ENCODE measurements at places on chromosomes 12 and 14.

DNA sequence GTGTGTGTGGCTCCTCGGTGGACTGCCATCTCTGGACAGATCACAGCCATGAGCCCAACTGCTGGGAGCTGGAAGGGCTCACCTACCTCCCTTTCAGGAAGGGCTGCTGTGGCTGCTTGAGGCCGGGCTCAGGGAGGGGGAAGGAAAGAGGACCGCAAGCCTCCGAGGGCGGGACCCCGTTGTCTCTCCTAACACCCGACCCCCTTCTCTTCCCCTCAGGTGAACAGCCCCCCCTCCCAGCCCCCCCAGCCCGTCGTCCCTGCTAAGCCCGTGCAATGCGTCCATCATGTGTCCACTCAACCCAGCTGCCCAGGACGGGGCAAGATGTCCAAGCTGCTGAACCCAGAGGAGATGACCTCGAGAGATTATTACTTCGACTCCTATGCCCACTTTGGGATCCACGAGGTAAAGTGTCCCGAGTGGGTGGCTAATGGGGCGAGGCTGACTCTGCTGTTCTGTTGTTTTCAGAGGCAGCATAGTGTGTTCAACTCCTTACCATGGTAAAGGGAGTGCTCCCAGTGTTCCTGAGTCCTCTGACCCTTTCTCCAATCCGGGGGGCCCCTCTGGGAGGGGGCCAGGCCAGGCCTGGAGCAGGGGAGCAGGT is 49.5 kb downstream of the PRMT8 start:
- no peak for DNase-seq

GRCh38 chr14:92400579-92401444 is 77.8 kb downstream of the SLC24A4 start:
- peak; percentile 84 for DNase-seq

GRCh38 chr12:184811-185575 is 29.0 kb downstream of the SLC6A12 start:
- DNase-seq = no peak

GRCh38 chr12:60014436-60014835 is 418.6 kb downstream of the SLC16A7 start:
- DNase-seq = no peak

DNA sequence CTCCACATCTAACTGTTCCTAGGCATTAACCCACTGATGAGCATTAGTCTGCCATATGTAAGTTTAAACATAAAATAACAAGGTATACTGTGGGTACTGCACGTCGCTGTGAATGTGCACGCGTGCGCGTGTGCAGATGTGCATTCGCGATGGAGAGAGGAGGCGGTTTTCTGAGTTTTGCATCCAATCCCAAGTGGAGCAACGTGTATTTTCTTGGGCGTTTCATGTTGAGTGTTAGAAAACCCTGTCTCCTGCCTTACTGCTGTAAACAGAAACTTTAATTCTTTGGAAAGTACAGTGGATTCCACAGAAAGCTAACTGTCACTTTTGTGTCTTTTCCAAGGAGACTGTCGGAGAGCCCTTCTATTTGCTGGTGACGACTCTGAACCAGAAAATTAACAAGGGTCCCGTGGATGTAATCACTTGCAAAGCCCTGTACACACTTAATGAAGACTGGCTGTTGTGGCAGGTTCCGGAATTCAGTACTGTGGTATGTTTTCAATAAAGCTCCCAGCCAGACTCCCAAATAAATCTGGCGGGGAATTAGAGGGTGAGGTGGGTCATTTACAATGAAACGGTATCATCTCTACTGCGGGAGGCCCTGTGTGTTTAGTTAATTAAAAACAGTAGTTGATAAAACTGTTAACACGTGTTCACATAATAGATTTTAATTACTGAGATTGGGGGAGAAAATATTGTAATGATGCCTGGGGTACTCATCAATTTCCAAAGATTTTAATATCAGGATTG is 116.5 kb downstream of the PLXNC1 start:
- DNase-seq = no peak

GRCh38 chr14:32896979-32897697 is 41.5 kb upstream of the NPAS3 start:
- peak; percentile 86 for DNase-seq

DNA sequence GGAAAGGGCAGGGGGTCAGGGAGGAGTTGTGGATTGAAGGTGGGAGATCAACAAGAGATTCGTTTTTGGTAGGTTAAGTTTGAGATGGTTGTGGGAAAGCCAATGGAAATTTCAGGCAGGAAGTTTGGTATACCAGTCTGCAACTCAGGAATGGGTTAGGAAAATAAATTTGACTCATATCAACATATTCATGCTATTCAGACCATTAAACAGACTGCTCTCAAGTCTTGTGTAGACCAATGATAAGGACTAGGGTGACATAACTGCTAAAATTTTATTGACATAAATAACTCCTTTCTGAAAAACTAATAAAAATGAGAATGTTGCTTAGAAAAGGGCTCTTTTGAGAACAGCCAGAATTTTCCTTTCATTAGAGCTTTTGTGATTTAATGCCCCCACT is 60.0 kb downstream of the PLEKHA5 start:
- DNase-seq = no peak

- peak; percentile 65 for DNase-seq
Observed at GRCh38 chr12:77847060-77847541, 16.4 kb downstream of the NAV3 start.

GRCh38 chr14:65335411-65335947 is 77.1 kb upstream of the FUT8 start:
- no peak for DNase-seq

- no peak for DNase-seq
Observed at GRCh38 chr12:13588574-13588973, 392.0 kb downstream of the EMP1 start.

DNA sequence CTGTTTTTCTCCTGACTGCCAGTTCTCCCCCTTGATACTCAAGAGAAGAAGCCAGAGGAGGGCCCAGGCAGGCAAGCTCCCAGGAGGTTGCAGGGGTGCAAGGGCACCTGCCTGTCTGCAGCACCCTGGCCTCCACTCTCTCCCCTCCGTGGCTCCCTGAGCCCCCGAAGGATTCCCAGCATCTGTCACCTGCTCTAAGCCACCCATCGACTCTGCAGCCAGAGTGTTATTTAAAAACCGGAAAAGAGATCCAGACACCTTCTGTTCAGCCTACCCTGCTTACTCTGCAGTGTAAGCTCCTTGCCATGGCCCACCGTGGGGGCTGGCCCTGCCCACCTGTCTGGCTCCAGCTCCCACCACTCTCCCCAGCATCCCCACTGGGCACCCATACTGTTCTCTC is 121.4 kb downstream of the KSR2 start:
- DNase-seq = no peak

DNA sequence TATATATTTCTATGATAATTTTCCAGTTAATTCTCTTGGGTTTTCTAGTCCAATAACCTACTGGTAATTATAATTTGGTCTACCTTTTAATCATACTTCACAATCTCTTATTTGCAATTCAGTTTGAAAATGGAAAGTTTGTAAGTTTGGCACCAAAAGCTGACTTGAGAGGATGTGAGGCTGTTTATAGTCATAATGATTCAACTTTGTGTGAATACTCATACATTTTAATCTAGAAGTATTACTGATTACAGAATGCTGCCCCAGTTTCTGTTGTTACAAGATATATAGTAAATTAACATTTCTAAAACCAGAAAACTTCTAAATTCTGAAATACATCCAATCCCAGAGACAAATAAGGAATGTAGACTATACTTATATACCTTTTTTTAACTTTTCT is 158.2 kb downstream of the SLC38A4 start:
- no peak for DNase-seq

DNA sequence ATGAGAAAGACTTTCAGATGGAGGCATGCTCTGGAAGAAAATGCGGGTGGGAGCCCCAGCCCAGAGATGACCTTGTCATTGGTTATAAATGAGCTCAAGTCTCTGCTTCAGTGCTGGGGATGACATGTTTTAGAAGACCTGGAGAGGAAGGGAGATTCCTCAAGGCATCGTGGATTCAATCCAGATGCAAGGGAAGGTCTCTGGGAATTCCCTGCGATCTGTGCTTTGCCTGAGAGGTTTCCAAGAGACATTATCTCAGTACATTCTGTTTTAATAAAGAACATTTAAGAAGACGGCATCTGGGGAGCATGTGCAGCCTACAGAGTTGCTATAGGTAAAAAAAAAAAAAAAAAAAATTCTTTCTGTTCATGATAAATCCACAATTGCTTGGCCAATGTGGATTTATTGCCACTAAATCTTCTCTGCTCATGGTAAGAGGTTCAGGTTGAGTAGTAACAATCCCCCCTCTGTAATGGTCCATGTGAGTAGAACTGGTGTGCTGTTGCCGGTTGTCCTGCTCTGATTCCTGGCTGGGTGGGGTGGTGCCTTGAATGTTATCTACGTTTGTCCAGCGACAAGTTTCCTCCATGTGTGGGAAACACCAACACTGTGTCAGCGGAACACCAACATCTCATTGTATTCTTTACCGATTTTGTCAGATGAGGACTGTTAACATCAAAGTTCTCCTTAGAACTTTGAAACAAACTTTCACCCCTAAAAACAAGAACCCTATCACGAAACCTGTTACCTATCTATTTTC is 230.0 kb downstream of the MSRB3 start:
- DNase-seq = no peak

- DNase-seq = no peak
Observed at GRCh38 chr14:80425686-80426085, 214.4 kb upstream of the DIO2 start.

GRCh38 chr12:25307818-25308217 is 57.1 kb upstream of the KRAS start:
- DNase-seq = no peak

GRCh38 chr14:46490238-46490685 is 161.3 kb downstream of the RPL10L start:
- no peak for DNase-seq
